GM23248 (cell line): ENCODE measurements at places on chromosomes 12 and 14. TPM values are rescaled to one million over a fixed set of nuclear protein-coding genes. Genes with fewer than 3 reads are reported as not detected.

DNA sequence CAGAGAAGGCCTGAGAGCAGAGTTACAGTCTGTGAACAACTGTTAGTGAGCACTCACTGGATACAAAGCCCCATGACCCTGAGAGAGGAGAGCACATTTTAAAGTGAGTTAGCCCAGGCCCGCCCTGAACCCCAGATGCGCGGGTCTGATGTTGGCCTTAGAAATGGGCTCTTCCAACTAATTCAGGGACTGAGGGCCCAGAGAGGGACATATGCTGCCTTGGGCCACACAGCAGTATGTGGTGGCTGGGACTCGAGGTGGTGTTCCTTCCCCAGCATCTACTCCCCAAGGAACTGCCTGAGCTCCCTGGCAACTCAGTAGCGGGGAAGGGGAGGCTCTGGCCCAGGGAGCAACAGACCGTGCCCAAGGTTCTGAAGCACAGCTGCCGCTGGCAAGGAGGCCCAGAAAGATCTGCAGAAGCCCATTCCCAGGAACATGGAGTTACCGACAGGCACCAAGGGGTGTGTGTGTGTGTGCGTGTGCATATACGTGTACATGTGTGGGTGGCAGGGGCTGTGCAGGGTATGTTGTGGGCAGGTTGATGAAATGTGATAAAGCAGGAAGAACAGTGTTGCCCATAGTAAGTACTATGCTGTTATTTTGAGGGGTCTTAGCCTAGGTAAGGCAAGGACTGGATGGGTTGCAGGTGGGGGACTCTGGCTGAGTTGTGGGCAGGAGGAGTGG, 40.5 kb downstream of the KRT80 start:
- no peak for DNase-seq

GRCh38 chr14:99996951-99997571, 68.2 kb upstream of the EVL start:
- peak; percentile 67 for DNase-seq

GRCh38 chr12:79900951-79901350, 33.9 kb downstream of the PPP1R12A start:
- no peak for DNase-seq

DNA sequence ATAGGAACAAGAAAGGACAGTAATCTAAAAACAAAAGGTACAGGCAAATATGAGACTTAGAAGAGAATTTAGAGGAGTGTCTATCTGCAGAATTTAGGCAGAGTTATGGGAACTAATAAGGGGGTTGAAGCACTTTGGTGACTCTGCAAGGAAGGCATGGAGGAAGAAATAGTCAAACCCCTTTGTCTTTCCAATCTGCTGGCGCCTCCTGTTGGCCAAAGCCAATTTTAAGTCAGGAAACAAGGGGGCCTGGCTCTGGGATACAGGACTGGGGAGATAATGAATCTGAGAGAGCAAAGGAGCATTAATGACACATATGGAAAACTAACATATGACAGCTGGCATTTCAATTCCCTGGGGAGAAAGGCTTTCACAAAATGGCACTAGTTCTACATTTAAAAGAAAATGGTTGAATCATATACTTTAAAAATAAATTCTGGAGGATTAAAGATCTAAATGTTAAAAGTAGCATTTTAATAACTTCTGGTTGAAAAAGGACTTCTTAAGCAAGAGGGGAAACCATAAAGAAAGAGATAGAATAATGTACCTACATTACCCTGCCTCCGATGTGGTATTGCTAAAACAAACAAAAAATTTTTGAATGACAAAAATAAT, 48.5 kb upstream of the CSRP2 start:
- DNase-seq = peak; percentile 64

DNA sequence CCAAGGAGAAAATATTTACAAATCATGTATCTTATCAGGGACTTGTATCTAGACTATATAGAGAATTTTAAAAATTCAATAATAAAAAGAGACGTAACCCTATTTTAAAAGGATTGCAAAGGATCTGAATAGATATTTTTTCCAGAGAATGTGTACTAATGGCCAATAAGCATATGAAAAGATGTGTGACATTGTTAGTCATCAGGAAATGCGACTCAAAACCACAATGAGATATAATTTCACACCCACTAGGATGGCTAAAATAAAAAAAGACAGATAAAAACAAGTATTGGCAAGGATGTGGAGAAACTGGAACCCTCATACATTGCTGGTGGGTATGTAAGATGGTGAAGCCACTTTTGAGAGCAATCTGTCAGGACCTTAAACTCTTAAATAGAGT, 141.9 kb upstream of the BMP4 start:
- DNase-seq = no peak

DNA sequence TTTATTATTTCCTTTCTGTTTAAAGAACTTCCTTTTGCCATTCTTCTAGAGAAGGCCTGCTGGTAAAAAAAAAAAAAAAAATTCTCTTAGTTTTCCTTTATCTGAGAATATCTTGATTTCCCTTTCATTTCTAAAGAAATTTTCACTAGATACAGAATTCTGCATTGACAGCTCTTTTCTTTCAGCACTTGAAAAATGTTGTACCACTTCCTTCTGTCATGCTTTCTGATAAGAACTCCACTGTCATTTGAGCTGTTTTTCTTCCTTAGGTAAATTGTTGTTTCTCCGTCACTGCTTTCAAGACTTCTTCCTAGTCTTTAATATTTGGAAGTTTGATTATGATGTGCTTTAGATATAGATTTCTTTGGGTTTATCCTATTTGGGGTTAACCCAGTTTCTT, 113.6 kb upstream of the BTG1 start:
- no peak for DNase-seq

DNA sequence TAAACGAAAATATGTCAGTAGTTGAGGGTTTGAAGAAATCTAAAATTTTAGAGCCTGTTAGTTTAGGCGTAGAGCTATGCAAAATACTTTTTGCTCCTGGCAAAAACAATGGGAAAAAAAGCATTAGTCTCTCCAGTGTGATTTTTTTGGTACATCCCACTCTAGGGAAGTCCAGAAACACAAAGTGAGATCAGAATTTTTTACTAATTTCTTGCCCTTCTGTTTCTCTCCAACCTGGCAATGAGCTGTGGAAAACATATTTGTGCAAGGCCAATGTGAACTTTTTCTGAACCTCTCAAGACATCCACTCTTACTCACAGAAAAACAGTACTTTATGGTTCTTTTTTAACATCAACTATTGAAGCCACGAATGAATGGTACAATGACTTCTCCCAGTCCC, 56.9 kb upstream of the DCN start:
- DNase-seq = no peak

- DNase-seq = no peak
Observed at GRCh38 chr12:106154751-106155273, 16.1 kb upstream of the NUAK1 start.

DNA sequence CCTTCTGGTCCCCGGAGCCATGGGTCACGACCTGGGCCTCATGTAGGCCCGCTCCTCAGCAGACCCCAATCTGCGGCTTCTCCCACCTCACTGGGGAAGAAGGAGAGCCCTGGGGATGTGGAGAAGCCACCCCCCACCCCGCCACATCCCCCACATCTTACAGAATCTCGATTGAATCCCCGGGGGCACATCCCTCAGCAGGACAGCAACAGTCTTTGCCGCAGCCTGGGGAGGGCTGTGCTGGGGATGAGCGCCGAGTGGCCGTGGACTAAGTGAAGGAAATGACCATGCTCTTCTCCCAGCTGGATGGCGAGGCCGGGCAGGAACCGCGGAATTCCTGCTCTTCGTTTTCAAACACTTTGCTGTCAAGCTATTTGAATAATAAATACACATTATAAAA, 169.0 kb upstream of the RTL1 start:
- no peak for DNase-seq

DNA sequence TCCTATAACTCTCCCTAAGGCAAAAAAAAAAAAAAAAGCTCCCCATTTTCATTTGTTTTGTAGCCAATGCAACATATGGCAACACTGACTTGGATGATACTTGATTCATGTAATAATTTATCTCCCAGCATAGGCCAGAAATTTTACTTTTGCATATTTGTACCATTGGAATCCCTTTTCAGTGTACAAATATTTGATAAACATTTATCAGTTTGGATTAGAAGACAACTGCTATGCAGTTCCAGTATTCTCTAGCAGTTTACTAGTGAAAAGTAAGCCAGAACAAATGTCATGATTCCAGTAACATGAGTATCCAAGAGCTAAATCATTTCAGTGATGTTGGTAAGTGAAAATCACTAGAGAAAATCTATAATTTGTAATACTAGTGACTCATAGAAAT, 392.3 kb downstream of the CCER1 start:
- no peak for DNase-seq

GRCh38 chr14:55577229-55577628, 2.8 kb upstream of the KTN1 start:
- peak; percentile 59 for DNase-seq

DNA sequence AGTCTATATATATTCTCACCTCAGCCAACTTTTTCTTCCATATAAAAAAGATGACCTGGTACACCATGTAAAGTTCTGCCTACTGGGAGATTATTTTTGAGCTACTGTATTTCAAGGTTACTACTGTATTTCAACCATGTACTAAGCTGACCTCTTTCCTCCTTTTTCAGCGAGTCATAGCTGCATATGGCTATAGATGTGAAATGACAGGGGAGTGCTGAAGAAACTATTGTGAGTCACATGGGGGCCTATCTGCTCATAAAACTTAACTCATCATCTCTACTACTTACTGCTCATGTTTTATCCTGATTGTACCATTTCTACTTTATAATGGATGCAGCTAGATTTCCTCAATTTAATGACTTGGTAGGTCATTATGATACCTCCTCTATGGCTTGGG, 571.4 kb upstream of the ATP2B1 start:
- peak; percentile 76 for DNase-seq

DNA sequence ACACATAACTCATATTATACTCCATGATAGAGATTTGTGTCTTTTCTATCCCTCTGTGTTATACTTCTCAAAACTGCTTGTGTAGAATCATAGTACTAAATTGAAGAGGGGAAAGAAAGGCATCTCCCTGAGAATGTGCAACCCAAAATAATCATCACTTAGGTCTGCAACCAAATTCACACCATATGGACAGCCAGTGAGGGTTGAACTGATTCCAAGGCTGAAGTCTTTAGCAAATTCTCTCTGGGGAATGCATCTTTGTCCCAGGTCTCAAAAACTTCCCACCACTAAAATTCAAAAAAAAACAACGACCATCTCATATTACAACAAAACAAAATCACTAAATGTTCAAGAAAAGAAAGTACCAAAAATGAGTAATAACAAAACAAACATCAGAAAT, 11.0 kb downstream of the ZFC3H1 start:
- no peak for DNase-seq

DNA sequence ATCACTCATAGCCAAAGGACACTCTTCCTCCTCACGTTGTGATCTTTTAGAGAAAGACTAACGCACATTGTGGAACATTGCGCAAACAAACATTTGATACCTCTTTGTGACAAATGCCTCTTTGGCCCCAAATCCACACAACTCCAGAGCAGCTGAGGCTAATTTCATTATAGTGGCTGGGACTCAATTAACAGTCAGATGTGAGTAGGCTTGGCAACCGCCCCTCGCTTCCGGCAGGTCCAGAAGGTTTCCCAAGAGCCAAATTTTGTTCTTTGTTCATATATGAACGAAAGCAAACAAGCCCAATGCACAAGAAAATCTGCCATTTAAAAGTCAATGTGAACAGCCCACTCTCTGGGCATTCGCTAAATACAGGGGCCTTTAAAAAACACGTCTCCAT, 273.9 kb downstream of the GLT1D1 start:
- DNase-seq = no peak

- no peak for DNase-seq
Observed at GRCh38 chr12:98592825-98593322, 612 bp upstream of the SLC25A3 start.

- no peak for DNase-seq
Observed at GRCh38 chr14:86938320-86938719, 1054.7 kb downstream of the GALC start.

DNA sequence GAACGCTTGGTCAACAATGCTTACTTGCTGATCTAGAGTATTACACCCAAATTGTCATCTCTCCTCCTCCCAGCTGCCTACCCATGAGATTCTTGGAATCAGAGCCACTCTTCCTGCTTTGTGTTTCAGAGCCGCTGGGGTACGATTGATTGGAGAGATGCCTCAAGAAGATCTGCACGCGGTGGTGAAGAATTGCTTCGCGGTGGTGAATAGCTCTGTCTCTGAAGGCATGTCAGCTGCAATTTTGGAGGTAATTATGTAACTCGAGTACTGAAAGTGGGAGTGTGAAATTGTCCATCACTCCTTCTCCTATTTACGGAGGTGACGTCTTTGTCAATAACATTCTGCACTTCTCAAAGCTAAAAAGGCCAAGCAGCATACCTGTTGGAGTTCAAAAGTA, 93.9 kb downstream of the GLT1D1 start:
- DNase-seq = no peak

DNA sequence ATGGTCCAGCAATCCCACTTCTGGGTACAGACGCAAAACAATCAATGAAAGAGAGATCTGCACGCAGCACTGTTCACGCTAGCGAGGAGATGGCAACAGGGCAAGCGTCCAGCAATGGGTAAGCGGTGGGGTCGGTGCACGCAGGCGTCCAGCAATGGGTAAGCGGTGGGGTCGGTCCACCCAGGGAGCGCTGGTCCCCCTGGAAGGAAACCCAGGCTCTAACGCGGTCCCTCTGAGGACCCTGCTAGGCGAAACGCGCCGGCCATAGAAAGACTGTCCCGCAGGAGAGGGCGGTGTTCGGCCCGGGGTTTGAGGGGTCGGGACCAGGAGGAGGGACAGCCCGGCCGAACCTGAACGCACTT, 618 bp upstream of the PGAM5 start:
- peak; percentile 47 for DNase-seq

DNA sequence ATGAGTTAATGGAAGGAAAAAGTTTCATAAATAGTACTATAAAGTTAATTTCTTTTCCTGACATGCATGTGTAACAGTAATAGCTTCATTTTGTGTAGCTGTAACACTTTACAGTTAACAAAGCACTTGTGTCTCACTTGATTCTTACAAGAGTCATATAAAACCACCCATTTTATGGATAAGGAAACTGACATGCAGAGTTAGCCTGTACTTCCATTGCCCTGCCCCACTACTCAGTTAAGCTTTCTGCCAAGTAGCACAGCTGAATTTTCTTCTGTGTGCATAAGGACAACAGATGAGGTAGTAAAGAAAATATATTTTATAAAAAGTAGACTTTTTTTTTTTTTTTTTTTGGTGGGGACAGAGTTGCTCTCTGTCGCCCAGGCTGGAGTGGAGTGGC, 32.2 kb downstream of the ANO6 start:
- no peak for DNase-seq

DNA sequence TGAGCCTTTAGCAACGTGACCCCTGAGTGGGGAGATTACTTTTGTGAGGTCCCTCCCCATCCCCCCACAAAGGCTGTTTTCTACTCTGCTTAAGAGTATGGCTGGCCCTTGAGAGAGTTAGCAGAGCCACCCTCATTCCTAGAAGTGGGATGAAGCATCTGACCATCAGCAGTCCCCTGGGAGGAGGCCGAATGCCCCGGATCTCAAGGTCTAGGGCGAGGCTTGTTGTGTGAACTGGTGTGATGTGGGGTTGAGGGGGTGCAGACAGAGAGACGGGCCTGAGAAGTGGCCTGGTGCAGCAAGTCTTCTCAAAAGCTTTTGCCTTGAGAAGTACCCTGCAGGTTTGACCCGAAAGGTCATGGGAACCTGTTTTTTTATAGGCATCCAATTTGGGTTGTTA, 153.0 kb upstream of the FKBP4 start:
- no peak for DNase-seq

The GALNT8 gene
- polyA plus RNA-seq = not detected in 2 replicates

The DERA gene
- polyA plus RNA-seq = 70.5 and 71.3 TPM in 2 replicates

The VWF gene
- polyA plus RNA-seq = 0.03 and 0.14 TPM in 2 replicates

The KRT72 gene
- polyA plus RNA-seq = not detected in 2 replicates

The AJUBA gene
- polyA plus RNA-seq = 17.8 and 19.3 TPM in 2 replicates

The FAM161B gene
- polyA plus RNA-seq = 4.1 and 4.5 TPM in 2 replicates

The DCD gene
- polyA plus RNA-seq = not detected in 2 replicates

The AMIGO2 gene
- 19.6 and 20.5 TPM in 2 replicates for polyA plus RNA-seq
